ENCODE measurements at places on chromosomes 11 and 22.
A peak's percentile ranks its signal among the peaks of the same experiment; 100 is the strongest.

DNA sequence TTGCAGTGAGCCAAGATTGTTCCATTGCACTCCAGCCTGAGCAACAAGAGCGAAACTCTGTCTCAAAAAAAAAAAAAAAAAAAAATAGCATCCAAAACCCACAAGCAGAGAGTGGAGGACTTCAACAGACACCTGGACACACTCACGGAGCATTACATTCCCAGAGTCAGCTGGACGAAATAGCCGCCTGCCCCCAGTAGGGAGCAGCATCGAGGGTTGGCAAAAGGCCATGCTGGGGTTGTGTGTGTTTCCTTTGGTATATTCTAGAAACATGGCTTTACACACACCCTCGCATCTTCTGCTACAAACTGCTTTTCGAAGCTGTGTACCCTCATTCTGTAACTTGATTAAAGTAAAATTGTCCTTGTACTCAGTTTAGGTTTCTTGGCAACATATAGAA, 5.3 kb downstream of the ADA2 start:
- H3K4me3 ChIP-seq, result no peak overlapping the region
- peaks cover 39% of the 10 kb centered on the region for H3K4me1 ChIP-seq
- no peaks in the 10 kb centered on the region for H3K36me3 ChIP-seq

- no peak for DNase-seq
- H3K27ac ChIP-seq, result no peak overlapping the region
- H3K36me3 ChIP-seq, result no peaks in the 10 kb centered on the region
- H3K4me1 ChIP-seq, result no peaks in the 10 kb centered on the region
Observed at GRCh38 chr11:131889146-131889577, 518.7 kb downstream of the NTM start.

GRCh38 chr11:83862691-83863090, 576.5 kb upstream of the CCDC90B start:
- no peak overlapping the region for H3K4me3 ChIP-seq
- DNase-seq, result no peak
- H3K36me3 ChIP-seq, result no peaks in the 10 kb centered on the region
- no peak overlapping the region for H3K27ac ChIP-seq
- H3K4me1 ChIP-seq, result no peaks in the 10 kb centered on the region

- DNase-seq, result no peak
- peaks cover 6% of the 10 kb centered on the region for H3K36me3 ChIP-seq
- no peak overlapping the region for H3K27ac ChIP-seq
- no peak overlapping the region for H3K4me3 ChIP-seq
Observed at GRCh38 chr11:33694346-33695050, 6.1 kb downstream of the C11orf91 start.

DNA sequence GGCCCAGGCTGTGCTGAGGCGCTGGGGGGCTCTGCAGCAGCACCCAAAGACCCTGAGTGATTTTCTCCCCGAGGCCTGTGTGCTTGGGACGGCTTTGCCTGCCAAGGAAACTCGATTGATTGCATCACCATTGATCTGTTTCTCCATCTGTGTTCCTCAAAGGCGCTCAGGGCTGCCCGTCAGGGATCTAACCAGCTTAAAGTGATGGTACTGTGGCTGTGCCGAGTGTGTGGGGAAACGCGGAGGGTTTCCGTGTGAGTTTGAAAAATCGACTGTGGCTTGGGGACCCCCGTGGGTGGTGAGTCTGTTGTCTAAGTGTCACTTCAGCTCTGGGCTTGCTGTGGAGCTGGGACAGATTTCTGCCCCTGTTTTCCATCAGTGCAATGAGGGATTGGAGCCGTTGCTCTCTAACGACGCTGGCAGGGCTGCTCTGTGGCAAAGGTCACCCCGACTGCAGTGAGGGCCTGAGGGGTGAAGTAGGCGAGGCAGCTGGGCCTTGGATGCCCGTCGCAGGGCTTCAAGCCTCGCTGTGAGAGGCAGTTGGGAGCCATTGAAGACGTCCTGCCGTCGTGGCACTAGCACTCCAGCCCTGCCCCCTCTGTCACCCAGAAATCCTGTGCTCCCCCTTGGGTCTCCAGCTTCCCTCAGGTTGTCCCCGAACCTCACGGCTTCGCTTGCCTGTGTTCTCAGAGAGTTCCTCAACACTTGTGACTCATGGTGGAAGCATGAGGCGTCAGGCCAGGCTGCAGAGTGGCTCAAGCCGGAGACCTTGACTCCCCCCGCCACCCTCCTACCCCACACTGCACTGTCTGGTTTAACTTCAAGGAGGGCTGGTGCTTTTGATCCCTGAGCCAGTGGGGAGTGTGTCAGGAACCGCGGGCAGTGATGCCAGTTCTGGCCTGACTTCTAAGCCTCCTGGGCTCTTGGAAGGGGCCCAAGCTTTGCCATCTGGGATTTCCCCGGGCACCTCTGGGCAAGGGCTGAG, 21.8 kb downstream of the CACNA1I start:
- peaks cover 22% of the 10 kb centered on the region for H3K27me3 ChIP-seq
- H3K36me3 ChIP-seq, result peaks cover 5% of the 10 kb centered on the region
- H3K4me1 ChIP-seq, result peaks cover 13% of the 10 kb centered on the region

- H3K4me1 ChIP-seq, result no peaks in the 10 kb centered on the region
- no peak overlapping the region for H3K27ac ChIP-seq
- H3K4me3 ChIP-seq, result no peak overlapping the region
- no peaks in the 10 kb centered on the region for H3K36me3 ChIP-seq
Observed at GRCh38 chr11:32210556-32210955, 119.7 kb downstream of the RCN1 start.

GRCh38 chr11:122671400-122671891, 15.9 kb downstream of the UBASH3B start:
- no peaks in the 10 kb centered on the region for H3K27me3 ChIP-seq
- H3K4me3 ChIP-seq, result no peak overlapping the region
- DNase-seq, result no peak
- H3K4me1 ChIP-seq, result peaks cover 40% of the 10 kb centered on the region
- H3K27ac ChIP-seq, result peak overlapping the region; percentile 49

DNA sequence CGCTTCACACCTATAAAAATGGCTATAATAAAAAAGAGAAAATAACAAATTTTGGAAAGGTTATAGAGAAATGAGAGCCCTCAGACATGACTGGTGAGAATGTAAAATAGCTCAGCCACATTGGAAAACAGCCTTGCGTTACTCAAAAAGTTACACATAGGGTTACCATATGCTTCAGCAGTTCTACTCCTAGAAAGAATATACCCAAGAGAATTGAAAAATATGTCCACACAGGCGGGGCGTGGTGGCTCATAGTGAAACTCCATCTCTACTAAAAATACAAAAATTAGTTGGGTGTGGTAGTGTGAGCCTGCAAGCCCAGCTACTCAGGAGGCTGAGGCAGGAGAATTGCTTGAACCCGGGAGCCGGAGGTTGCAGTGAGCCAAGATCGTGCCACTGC, 7.6 kb upstream of the JHY start:
- no peak for DNase-seq
- H3K27me3 ChIP-seq, result peaks cover 8% of the 10 kb centered on the region
- peaks cover 6% of the 10 kb centered on the region for H3K4me1 ChIP-seq
- no peak overlapping the region for H3K4me3 ChIP-seq
- H3K27ac ChIP-seq, result no peak overlapping the region

DNA sequence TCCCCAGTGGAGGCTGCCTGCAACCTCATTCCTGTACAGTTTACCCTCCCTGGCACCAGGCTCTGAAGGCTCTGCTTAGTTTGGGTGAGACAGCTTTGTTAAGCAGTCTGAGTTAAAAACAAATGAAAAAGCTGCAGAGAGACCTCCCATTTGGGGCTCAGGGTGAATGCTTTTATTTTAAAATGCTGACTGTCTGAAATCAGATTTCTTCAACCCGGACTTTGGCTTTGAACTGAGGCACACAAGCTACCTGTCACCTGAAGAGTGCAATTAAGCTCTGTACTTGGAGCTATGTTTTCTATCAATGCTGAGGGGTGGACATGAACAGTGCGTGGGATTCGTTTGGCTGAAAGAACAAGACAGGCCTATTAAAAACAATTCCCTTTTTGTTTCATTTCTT, 217.5 kb upstream of the SORL1-AS1 start:
- H3K4me3 ChIP-seq, result no peak overlapping the region
- no peaks in the 10 kb centered on the region for H3K4me1 ChIP-seq
- no peaks in the 10 kb centered on the region for H3K27me3 ChIP-seq
- no peak overlapping the region for H3K27ac ChIP-seq
- DNase-seq, result no peak

- DNase-seq, result no peak
- H3K4me3 ChIP-seq, result no peak overlapping the region
- no peaks in the 10 kb centered on the region for H3K27me3 ChIP-seq
- peak overlapping the region; percentile 29 for H3K27ac ChIP-seq
- no peaks in the 10 kb centered on the region for H3K36me3 ChIP-seq
Observed at GRCh38 chr11:70298243-70298915, 27.9 kb downstream of the PPFIA1 start.

- no peak overlapping the region for H3K27ac ChIP-seq
- peaks cover 9% of the 10 kb centered on the region for H3K4me1 ChIP-seq
- H3K4me3 ChIP-seq, result no peak overlapping the region
- no peaks in the 10 kb centered on the region for H3K36me3 ChIP-seq
Observed at GRCh38 chr11:1827095-1827813, 7.5 kb upstream of the SYT8 start.

- no peak overlapping the region for H3K4me3 ChIP-seq
- no peak for DNase-seq
- peaks cover 2% of the 10 kb centered on the region for H3K4me1 ChIP-seq
- H3K36me3 ChIP-seq, result no peaks in the 10 kb centered on the region
- H3K27ac ChIP-seq, result peak overlapping the region; percentile 27
Observed at GRCh38 chr11:59262177-59262818, 49.6 kb upstream of the MPEG1 start.

GRCh38 chr11:75557666-75558494, 4.2 kb upstream of the SERPINH1 start:
- no peak overlapping the region for H3K4me3 ChIP-seq
- peaks cover 13% of the 10 kb centered on the region for H3K27me3 ChIP-seq
- DNase-seq, result no peak
- H3K27ac ChIP-seq, result no peak overlapping the region
- H3K4me1 ChIP-seq, result peaks cover 13% of the 10 kb centered on the region

- no peak overlapping the region for H3K27ac ChIP-seq
- H3K36me3 ChIP-seq, result no peaks in the 10 kb centered on the region
- DNase-seq, result no peak
- no peaks in the 10 kb centered on the region for H3K27me3 ChIP-seq
Observed at GRCh38 chr11:80925321-80925720, 1484.5 kb upstream of the TENM4 start.

GRCh38 chr11:28976012-28976800, 868.0 kb downstream of the METTL15 start:
- no peak for DNase-seq
- no peaks in the 10 kb centered on the region for H3K27me3 ChIP-seq
- H3K4me3 ChIP-seq, result no peak overlapping the region
- H3K27ac ChIP-seq, result no peak overlapping the region

DNA sequence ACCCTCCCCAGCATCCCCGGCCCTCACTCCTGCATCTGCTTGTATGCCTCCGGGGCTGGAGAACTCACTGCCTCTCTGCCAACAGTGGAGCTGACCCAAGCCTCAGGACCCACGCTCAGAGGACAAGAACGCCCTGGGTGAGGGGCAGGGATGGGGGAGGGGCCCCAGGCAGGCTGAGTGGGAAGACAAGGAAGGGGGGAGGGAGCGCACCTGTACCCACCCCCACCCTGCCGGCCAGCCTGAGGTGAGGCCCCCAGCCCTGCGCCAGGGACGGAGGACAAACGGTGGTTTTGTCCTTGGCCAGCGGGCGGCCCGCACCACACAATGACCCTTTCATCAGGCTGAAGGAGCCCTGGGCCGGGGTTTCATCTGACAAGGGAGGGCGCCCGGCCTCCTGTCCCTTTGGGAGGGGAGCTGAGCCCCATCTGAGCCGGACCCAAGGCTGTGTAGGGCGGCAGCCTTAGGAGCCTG, 10.0 kb downstream of the WNT7B start:
- no peak for DNase-seq
- no peak overlapping the region for H3K27ac ChIP-seq
- peaks cover 2% of the 10 kb centered on the region for H3K4me1 ChIP-seq
- H3K36me3 ChIP-seq, result peaks cover 2% of the 10 kb centered on the region

- H3K27ac ChIP-seq, result no peak overlapping the region
- H3K36me3 ChIP-seq, result peaks cover 2% of the 10 kb centered on the region
- DNase-seq, result no peak
- peaks cover 29% of the 10 kb centered on the region for H3K4me1 ChIP-seq
- H3K4me3 ChIP-seq, result no peak overlapping the region
- peaks cover 22% of the 10 kb centered on the region for H3K27me3 ChIP-seq
Observed at GRCh38 chr11:128532016-128532571, 55.3 kb downstream of the ETS1 start.

- no peak overlapping the region for H3K4me3 ChIP-seq
- DNase-seq, result no peak
- H3K36me3 ChIP-seq, result no peaks in the 10 kb centered on the region
- no peak overlapping the region for H3K27ac ChIP-seq
Observed at GRCh38 chr11:97908354-97908753, 1112.4 kb upstream of the CNTN5 start.

DNA sequence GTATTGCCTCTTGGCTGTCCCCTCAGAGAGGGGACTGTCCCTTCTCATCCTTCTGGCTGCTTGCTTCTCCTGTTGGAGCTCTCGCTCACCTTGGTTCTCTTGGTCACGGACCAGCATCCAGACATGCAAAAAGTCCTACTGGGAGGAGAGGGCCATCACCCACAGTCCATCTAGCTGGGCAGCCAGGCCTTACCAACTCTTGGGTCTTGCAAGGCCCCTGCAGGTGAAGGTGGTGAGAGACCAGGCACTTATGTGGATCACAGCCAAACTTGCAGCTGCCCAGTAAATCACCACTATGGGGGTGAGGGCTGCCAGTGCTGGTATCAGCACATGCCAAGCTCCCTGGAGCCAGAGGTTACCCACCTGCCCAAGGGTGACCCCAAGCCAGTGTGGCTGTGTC, 36.3 kb downstream of the KCNQ1OT1 start:
- H3K36me3 ChIP-seq, result peaks cover 5% of the 10 kb centered on the region
- H3K4me3 ChIP-seq, result no peak overlapping the region
- H3K27me3 ChIP-seq, result no peaks in the 10 kb centered on the region
- H3K27ac ChIP-seq, result no peak overlapping the region
- peaks cover 2% of the 10 kb centered on the region for H3K4me1 ChIP-seq
- DNase-seq, result no peak

- no peaks in the 10 kb centered on the region for H3K36me3 ChIP-seq
- H3K4me1 ChIP-seq, result no peaks in the 10 kb centered on the region
- H3K27ac ChIP-seq, result no peak overlapping the region
- DNase-seq, result no peak
Observed at GRCh38 chr11:120815319-120816100, 208.4 kb upstream of the TBCEL start.

GRCh38 chr11:117011541-117011898, 86.7 kb downstream of the SIK3 start:
- peaks cover 20% of the 10 kb centered on the region for H3K4me1 ChIP-seq
- no peak for DNase-seq
- no peaks in the 10 kb centered on the region for H3K27me3 ChIP-seq
- no peaks in the 10 kb centered on the region for H3K36me3 ChIP-seq
- no peak overlapping the region for H3K27ac ChIP-seq

- H3K4me3 ChIP-seq, result peak overlapping the region; percentile 57
- peaks cover 37% of the 10 kb centered on the region for H3K4me1 ChIP-seq
- H3K27ac ChIP-seq, result peak overlapping the region; percentile 76
- DNase-seq, result no peak
Observed at GRCh38 chr22:23231471-23232093, 51.3 kb downstream of the BCR start.

DNA sequence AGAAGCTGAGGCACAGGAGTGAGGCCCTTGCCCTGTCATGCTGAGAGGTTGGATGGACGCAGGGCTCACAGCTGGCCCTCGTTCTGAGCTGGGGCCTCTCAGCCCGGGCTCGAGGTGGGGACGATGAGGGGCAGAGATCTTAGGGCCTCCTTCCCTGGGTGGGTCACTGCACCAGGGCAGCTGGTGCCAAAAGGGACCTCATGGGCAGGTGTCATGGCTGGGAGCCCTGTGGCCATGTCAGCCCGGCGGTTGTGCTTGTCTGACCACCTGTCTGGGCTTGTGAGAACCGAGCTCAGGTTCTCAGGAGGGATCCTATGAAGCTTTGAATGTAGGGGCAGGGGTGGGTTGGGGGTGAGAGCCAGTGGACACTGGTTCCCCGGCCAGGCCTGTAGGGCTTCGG, 1.8 kb upstream of the MUC6 start:
- H3K27me3 ChIP-seq, result no peaks in the 10 kb centered on the region
- no peaks in the 10 kb centered on the region for H3K36me3 ChIP-seq
- H3K27ac ChIP-seq, result no peak overlapping the region
- H3K4me1 ChIP-seq, result no peaks in the 10 kb centered on the region
